GM23248 (cell line): ENCODE measurements at places on chromosomes 11 and 22. TPM values are rescaled to one million over a fixed set of nuclear protein-coding genes. Genes with fewer than 3 reads are reported as not detected.

SLC7A4 gene
- total RNA-seq = not detected in 2 replicates

DNA sequence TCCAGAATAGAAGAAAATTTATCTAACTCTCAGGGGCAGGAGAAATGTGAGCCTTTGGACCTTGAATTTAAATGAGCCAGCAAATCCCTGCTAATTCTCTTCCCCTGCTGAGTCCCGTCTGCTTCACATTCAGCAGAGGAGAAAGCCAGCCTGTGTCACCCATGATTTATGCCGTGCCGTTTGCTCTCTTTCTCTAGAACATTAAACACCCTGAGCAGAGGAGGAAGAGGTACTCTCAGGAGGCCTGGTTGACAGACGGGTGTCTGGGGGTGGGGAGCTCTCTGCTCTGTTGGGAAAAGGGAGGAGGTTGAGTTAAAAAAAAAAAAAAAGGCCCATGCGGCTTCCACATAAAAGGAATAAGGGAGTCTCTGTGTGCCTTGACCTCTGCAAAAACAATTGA lies 11.3 kb upstream of the MTMR3 start:
- H3K4me3 ChIP-seq = no peak overlapping the region
- no peaks in the 10 kb centered on the region for H3K4me1 ChIP-seq
- DNase-seq = no peak
- no peaks in the 10 kb centered on the region for H3K36me3 ChIP-seq
- H3K27me3 ChIP-seq = 0 out of 2 replicates have a peak, but pooled peaks cover 8% of the 10 kb centered on the region

DNA sequence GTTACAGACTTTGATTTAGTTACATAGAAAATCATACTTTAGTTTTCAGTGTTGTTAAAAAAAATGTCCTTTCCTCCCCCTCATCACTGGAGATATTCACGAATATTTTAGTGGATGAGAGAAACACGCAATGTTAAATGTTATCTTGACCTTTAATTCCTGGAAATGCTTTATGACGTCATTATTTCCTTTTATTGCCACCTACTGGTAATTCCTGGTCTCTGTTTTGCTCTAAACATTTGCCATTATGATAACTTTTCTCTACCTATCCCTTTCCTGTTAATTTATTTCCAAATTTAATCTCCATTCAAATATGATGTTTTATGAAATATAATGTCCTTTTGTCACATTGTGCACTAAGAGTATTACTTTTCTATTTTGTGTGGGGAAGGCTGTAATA lies 770.6 kb downstream of the FAM181B start:
- H3K27me3 ChIP-seq = no peaks in the 10 kb centered on the region
- no peaks in the 10 kb centered on the region for H3K4me1 ChIP-seq
- H3K36me3 ChIP-seq = no peaks in the 10 kb centered on the region
- H3K27ac ChIP-seq = no peak overlapping the region
- DNase-seq = peak; percentile 13

PTPN5 gene
- not detected in 2 replicates for total RNA-seq

MB gene
- total RNA-seq = not detected in 2 replicates

- H3K36me3 ChIP-seq = no peaks in the 10 kb centered on the region
- H3K27ac ChIP-seq = no peak overlapping the region
- no peak overlapping the region for H3K4me3 ChIP-seq
- peak; percentile 48 for DNase-seq
- H3K27me3 ChIP-seq = no peaks in the 10 kb centered on the region; the same call in 1 of the 2 replicates
Observed at GRCh38 chr22:22800716-22801115, 86.9 kb upstream of the IGLL5 start.

DNA sequence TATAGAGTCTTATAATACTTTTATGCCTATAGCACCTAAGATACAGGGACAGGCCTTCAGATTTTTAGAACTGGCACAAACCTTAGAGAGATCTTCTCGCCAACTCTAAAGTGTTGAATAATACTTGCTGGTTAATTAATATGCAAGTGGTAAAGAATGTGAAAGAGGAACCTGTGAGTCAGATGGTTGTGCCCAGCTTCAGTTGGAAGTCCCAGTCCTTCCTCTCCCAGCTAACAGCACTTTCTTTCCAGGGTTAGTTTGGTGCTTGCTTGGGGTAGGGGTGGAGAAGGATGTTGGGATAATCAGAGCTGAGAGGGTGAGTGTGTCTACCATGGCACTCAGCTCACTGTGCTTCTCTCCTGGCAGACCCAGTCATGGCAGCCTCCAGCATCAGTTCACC lies 4.9 kb upstream of the TMEM132A start:
- H3K27ac ChIP-seq = no peak overlapping the region
- no peak overlapping the region for H3K4me3 ChIP-seq
- H3K27me3 ChIP-seq = no peaks in the 10 kb centered on the region
- H3K36me3 ChIP-seq = no peaks in the 10 kb centered on the region
- H3K4me1 ChIP-seq = peaks cover 17% of the 10 kb centered on the region; the same call in 1 of the 2 replicates
- no peak for DNase-seq

USH1C gene
- total RNA-seq = not detected in 2 replicates

- H3K4me1 ChIP-seq = peaks cover 42% of the 10 kb centered on the region
- no peaks in the 10 kb centered on the region for H3K27me3 ChIP-seq
- H3K36me3 ChIP-seq = no peaks in the 10 kb centered on the region
- H3K4me3 ChIP-seq = no peak overlapping the region
- H3K27ac ChIP-seq = peak overlapping the region; percentile 61
Observed at GRCh38 chr11:19602406-19602805, 110.2 kb upstream of the NAV2 start.

DNA sequence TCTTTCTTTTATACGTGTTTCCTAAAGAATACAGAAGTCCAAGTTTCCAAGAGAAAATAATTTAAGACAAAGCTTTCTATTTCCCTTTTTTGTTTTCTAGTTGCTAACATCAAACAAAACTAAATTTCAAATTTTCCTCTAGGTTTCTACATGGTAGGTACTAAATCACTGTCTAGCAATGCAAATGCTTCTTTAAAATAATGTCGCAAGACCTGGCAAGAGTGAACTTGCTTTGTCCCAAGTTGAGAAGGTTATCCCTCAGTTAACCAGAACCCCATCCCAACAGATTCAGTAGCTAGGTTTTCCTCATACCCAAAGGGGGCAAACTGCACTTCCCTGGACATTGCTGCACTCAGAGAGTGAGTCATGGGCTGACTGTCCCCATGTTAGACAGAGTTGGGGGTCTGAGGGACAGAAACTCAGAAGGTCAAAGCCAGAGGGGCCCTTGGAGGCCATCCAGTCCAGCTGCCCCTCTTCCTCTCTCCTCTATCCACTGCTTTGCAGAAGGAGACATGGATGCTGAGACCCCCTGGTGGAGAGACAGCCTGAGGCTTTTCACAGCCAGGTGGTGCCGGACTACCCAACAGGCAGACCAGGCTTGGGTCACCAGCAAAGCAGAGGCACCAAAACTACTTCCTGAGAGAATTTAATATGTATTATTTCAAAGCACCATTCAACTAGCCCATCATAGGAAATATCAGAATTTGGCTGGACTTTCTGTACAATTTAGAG lies 23.1 kb downstream of the OR2AT4 start:
- H3K4me3 ChIP-seq = no peak overlapping the region
- H3K36me3 ChIP-seq = no peaks in the 10 kb centered on the region
- H3K4me1 ChIP-seq = no peaks in the 10 kb centered on the region

DNA sequence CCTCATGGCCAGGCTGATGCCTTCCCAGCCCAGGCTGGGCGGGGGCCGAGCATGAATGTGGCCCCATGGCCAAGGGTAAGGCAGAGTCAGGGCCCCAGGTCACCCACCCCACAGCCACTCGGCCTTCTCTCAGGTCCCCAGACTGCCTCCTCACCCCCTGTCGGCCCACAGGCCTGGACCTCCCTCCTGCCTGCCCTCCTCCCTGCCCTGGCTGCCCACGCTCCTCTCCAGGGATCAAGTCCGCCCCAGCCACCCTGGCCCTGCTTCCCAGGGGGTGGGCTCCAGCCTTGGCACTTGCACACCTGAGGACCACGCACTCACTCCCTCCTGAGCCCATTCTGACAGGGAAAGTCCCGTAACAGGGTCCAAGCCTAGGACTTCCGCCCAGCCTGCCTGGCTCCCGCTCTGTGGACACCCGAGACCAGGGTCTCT lies 37.8 kb upstream of the TH start:
- H3K4me1 ChIP-seq = no peaks in the 10 kb centered on the region
- no peak overlapping the region for H3K4me3 ChIP-seq
- peaks cover 11% of the 10 kb centered on the region; the same call in 1 of the 2 replicates for H3K27me3 ChIP-seq

DNA sequence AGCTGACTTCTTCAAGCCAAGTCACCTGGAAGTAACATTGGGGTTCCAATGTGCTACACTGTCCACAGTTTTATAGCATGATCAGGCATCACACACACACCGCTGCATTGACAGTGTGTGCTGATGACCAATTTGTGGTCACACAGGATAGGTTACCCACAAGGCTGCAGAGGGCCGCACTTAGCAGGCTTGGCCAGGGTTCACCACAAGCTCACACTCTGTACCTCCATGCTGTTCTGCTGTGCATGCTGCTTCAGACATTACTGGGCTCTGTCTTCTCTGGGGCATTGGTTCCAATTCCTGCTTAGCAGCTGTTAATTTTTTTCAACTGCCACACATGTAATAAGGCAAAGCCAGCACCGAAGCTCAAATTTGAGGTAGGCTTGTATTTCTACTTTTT lies 11.0 kb upstream of the NRIP3 start:
- no peak for DNase-seq
- peaks cover 18% of the 10 kb centered on the region; the same call in 1 of the 2 replicates for H3K4me1 ChIP-seq
- no peak overlapping the region for H3K4me3 ChIP-seq
- no peaks in the 10 kb centered on the region for H3K36me3 ChIP-seq
- H3K27ac ChIP-seq = no peak overlapping the region

POU2AF3 gene
- total RNA-seq = not detected in 2 replicates

DNA sequence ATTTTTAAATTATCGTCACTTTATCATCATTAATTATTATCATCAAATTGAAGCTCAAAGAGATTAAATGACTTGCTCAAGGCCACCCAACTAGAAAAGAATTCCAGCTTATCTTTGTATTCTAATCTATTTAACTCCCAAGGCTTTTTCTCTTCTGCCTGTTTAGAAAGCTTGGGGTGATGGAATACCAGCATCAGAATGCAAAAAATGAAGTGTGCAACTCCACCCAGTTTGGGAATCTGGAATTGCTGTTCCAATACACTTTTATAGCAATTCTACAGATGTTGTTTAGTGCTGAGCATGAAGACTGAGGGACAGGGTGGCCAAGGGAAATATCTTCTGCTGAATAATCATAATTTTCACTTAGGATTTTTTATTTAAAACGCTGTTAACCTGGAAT lies 97.2 kb upstream of the FIBIN start:
- DNase-seq = peak; percentile 18
- no peak overlapping the region for H3K27ac ChIP-seq
- no peak overlapping the region for H3K4me3 ChIP-seq

KRTAP5-11 gene
- not detected in 2 replicates for total RNA-seq

DNA sequence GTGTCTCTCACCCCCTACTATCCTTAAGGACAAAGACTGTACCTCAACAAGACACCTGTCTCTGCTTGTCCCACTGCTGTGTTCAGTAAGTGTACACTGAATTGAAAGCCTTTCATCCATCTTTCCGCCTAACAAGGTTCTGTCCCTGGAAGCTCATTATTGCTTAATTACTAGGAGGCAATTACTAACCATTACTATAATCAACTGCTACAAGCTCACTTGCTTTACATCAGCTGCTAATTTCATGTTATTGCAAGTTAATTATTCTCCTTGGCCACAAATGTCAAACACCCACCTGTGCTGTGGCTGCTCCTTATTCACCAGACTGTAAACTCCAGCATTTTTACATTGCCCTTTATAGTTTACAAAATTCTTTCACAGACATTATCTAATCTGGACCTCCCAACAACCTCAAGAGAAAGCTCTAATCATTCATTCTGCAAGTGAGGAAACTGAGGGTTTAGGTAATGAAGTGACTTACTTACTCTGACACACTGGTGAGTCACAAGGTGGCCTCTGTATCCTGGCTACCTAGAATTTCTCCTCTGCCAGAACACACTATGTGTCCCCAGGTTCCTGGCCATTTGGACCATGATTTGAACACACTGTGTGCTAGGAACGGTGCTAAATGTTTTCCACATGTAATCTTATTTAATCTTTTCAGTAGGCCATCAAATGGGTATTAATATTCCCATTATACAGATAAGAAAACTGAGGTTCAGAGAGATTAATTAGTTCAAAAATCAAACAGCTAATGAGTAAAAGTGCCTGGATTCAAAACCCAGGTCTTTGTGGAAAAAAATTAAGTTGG lies 66.7 kb downstream of the RAB30 start:
- H3K4me3 ChIP-seq = no peak overlapping the region
- no peak for DNase-seq
- H3K36me3 ChIP-seq = no peaks in the 10 kb centered on the region
- no peak overlapping the region for H3K27ac ChIP-seq
- peaks cover 36% of the 10 kb centered on the region for H3K4me1 ChIP-seq

DNA sequence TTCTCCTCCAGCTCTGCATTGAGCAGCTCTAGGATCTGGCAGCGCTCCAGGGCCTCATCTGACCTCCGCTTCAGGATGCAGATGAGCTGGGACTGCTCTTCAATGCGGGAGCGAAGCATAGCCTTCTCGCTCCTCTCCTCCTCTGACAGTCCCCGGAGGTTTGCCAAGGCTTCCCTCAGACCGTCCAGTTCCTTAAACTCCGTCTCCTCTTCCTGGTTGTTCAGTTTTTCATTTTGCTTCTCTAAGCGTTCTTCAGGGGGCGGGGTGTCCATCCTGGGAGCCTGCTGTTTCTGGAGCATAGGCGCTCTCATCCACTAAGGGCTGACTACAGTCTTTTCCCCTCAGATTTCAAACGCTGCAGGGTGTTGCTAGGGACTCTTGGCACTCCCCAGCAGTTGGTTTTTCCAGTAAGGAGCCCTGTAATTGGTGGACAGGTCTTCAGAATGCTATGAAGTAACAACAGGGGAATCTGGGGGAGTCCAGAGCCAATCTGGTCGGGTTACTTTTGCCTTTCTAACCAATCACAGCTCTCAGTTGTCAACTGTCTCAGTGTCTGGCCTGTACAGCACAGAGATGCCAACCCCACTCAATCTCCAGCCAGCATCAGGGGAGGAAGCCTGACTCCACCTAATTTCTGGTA lies at the start of gene CCDC89:
Gene CCDC89, minus strand, starts transcription at position 376 of the 640 bp plus-strand sequence. Its CDS starts 65 bp downstream, at position 311.
- peaks cover 24% of the 10 kb centered on the region for H3K4me1 ChIP-seq
- H3K27ac ChIP-seq = peak within 1 kb of the TSS; percentile 85
- no peaks in the 10 kb centered on the region for H3K27me3 ChIP-seq
- peak; percentile 98 for DNase-seq
